Putamen (tissue), 1 donor: ENCODE measurements at places on chromosomes 4 and X.
A peak's percentile ranks its signal among the peaks of the same experiment; 100 is the strongest.

DNA sequence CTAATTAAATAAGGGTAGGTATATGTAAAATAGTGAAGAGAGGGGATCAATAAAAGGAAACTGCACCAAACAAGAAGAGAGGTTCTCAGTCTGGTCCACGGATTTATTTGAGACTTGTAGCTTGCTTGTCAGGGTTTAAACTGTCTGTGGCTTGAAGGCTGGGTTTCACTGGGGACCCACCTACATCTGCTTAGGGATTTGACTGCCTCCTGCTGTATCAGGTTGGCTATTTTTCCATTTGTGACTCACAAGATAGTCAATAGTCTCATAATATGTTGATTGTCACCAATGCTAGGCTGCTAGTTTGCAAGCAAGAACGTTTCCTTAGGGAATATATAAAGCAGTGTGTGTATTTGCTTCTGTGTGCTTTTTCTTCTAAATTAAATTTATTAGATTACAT lies 1950.7 kb upstream of the IGFBP7 start:
- no peak for DNase-seq

- DNase-seq: no peak
Measured at GRCh38 chrX:37825215-37825842, 22.0 kb downstream of the DYNLT3 start.

- no peak for DNase-seq
Measured at GRCh38 chr4:145533001-145533400, 51.3 kb downstream of the SMAD1 start.

DNA sequence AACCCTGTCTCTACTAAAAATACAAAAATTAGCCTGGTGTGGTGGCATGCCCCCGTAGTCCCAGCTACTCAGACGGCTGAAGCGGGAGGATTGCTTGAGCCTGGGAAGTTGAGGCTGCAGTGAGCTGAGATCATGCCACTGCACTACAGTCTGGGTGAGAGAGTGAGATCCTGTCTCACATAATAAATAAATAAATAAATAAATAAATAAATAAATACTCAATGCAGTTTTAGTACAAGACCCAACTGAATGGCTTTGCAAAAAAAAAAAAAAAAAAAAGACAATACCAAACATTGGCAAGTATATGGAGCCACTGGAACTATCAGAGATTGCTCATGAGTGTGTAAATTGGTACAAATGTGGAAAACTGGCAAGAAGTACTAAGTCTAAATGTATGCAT lies 3.3 kb upstream of the CYP4V2 start:
- DNase-seq: no peak

DNA sequence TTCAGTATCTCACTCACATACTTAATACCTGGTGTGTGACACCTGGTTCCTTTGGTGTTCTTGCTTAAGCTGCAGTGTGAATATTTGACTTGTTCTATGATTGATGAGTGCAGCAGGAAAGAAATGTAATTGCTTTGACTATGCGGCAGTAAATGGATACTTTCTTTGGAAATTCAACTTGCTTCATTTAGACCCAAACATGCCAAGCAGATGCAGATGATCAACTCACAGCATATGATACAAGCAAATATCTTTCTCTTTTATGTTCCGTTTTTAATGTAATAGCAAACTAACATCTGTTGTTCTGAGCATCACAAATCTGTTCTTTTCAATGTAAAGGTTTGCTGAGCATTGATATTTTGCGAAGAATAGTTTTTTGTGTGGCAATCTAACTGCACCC lies 549.5 kb downstream of the C4orf33 start:
- DNase-seq: no peak

DNA sequence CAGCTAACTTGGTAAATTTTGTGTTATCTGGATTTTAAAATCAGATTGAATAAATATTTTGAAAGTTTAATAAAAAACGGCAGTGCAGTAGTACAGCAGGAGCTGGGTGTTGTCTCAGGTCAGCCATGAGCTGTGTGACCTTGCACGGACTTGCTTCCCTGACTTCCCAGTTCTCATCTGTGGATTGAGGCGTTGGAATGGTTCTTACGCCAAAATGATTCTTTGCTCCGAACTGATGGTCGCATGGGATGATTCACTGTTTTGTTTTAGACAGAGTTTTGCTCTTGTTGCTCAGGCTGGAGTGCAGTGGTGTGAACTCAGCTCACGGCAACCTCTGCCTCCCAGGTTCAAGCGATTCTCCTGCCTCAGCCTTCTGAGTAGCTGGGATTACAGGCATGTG lies 45.0 kb downstream of the RGS12 start:
- DNase-seq: no peak

DNA sequence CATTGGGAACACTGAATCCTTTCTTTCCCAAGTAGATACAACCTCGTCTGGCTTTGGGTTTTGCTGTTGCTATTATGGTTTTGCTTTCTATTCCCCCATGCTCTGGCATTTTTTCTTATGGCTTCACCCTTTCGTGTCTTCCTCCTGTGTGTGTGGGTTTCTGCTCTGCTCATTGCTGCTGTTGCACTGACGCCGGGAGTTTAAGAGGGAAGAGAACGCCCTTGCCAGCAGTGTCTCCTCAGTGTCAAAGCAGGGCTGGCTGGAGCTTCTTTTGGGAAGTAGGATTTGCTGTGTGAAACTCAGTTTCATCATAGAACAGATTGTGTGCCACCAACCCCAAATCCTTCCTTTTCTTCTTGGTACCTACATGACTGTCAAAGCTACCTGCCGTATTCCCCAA lies 63.7 kb downstream of the CLDN22 start:
- no peak for DNase-seq

DNA sequence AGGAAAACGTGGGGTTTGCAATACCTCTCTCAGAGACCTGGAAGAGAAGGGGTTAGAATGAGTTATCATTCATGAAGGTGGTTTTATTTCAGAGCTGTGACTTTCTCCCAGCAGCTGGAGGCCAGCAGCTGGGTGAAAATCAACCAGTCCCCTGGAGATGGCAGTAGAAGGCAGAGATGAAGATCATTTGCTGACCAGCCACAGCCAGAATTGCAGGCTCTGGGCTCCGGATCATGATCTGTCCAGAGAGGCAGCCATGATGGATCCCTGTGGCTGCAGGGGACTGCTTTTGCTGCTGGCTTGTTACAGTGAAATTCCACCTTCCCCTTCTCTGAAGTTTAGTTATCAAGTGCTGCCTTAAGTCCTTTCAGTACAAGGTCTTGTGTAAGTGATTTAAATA lies 46.9 kb upstream of the TAB3 start:
- no peak for DNase-seq

GRCh38 chrX:122133478-122133877 lies 1050.6 kb upstream of the GRIA3 start:
- no peak for DNase-seq

DNA sequence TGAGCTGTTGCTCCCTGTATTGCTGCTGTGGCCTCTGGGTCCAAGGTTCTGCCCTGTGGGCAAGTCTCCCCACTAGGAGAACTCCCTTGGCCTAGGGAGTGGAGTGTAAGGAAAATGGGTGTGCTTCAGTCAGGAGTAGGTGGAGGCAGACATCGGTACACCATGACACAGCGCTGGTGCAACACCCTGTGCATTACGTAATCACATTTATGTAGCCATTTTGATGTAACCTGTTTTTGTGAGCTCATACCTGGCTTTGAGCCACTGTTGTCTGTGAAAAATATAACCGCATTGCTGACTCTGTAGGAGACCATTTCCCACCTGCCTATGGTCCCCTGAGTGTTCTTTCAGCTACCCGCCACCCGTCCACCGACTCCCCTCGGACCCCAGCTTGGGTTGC lies 700.5 kb upstream of the AGA start:
- DNase-seq: no peak

DNA sequence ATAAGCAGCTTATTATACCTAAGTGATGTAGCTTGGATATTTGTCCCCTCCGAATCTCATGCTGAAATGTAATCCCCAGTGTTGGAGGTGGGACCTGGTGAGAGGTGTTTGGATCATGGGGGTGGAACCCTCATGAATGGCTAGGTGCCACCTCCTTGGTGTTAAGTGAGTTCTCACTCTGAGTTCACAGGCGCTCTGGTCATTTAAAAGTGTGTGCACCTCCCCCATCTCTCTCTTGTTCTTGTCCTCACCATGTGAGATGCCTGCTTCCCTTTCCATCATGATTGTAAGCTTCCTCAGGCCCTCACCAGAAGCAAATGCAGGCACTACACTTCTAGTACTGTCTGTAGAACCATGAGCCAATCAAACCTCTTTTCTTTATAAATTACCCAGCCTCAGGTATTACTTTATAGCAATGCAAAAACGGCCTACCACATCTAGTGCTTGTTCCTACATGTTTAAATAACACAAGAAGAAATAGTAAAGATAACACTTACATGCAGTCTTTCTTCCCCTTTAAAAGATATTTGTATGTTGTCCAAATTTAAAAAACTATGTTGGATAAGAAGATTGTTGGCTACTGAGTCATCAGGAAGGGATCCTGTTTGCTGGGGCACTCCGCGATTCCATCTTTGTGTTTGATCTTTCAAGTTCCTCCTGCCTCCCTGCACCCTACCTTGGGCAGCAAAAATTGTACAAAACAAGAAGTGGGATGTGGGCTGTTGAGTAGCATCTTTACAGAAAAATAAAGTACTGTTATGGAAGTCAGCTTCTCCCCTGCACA lies 29.7 kb downstream of the PPP1R2C start:
- DNase-seq: no peak

DNA sequence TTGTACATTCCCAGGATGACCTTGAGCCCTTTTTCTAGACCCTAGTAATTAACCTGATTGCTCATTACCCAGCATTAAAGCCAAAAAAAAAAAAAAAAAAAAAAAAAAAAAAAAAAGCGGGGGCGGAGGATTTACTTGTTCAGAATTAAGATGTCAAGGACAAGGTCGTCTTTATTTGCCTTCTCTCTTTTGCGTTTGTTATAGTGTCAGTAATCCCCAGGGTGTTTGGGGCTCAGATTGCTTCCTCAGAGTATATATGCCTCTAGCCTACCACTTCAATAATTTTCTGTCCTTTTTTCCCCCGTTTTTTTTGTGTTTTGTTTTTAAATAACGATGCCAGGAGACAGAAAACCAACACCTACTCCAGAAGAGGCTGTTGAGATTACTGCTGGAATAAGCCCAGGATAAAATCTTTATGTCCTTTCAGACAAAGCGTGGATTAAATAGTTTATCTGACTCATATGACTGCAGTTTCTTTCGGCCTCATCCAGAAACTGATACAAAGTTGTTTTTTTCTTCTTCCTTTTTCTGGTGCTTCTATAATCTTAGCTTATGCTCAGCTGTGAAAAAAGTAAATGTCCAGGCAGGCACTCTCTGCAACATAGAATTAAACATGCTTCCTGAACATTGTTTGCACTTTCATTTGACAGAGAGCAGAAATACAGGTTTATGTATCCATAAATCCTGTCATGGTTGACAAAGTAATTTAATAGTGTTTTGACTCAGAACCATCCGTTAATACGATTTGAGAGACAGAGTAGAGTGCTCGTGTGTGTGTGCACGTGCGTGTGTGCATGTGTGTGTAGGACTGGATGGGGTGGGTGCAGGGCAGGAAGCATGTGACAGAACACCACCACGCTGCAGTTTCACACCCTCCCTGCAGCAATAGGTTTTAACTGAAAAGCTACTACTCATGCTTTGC lies 138.6 kb downstream of the AFF1 start:
- DNase-seq: no peak

DNA sequence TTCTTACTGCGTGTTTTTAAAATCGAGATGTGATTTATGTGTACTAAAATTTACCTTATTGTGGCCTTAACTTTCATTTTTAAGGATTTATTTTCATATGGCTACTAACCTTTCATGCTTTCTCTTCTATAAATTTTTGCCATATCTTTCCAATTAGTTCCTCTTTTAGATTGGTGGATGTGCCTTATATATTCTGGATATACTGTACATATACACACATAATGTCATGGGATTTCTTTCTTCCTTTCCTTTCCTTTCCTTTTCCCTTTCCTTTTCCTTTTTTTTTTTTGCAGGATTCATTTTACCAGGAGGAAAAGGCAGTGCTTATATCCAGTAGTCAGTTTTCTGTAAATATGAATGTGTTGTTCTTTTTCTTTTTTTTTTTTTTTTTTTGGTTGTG lies 37.2 kb downstream of the FHIP1A start:
- DNase-seq: no peak

- no peak for DNase-seq
Measured at GRCh38 chr4:88713782-88714181, 16.2 kb upstream of the NAP1L5 start.

DNA sequence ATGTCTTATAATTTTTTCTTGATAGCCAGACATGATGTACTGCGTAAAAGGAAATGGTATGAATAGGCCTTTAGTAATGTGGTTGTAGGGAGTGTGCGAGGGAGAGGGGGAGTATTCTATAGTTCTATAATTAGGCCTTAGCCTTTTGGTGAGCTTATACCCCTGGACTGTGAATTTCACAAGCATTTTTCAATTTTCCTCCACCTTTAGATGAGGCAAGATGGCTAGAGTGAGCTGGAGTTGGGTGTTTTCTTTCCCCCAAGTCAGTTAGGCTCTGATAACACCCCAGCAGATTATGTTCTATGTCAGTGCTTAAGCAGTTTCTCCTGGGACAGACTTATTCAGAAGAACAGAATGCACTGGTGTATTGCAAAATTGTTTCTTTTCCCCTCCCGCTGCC lies 210.2 kb upstream of the NPY2R start:
- no peak for DNase-seq

DNA sequence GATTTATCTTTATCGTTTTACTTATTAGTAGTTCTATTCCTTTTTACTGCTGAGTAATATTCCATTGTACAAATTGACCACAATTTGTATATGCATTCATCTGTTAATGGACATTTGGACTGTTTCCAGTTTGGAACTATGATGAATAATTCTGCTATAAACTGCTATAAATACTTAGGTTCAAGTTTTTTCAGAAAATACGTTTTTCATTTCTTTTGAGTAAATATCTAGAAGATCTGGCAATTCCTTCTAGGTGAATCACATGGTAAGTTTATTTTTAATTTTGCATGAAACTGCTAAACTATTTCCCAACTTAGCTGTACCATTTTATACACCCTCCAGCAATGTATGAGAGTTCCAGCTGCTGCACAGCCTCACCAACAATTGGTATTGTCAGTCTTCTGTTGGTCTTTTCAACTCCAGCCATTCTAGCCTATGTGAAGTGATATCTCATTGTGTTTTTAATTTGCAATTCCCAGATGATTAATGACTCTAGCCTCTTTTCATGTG lies 22.2 kb downstream of the LIN54 start:
- DNase-seq: no peak

GRCh38 chr4:8917868-8918783 lies 46.5 kb upstream of the HMX1 start:
- DNase-seq: peak; percentile 12

DNA sequence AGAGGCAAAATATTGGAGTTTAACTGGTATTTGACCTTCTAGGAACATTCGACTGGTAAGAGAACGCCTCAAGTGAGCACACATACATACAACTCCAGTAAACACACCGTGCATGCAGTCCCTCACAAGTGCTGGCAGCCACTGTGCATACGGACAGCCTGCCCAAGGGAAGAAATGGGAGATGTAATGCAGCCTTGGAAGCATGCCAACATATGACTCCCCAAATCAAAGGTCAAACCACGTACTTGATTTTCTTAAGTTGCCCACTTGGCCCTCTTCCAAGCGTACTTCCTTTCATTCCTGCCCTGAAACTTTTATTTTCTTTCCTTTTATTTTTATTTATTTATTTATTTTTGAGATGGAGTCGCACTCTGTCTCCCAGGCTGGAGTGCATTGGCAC lies 206.6 kb downstream of the SPRY1 start:
- DNase-seq: no peak
